GM12892 (cell line): ENCODE measurements at places on chromosomes 7 and 10.
A peak's percentile ranks its signal among the peaks of the same experiment; 100 is the strongest.

- DNase-seq, result no peak
Measured at GRCh38 chr7:21656081-21656480, 113.2 kb downstream of the DNAH11 start.

- no peak for DNase-seq
Measured at GRCh38 chr7:82323806-82324205, 119.8 kb downstream of the CACNA2D1 start.

DNA sequence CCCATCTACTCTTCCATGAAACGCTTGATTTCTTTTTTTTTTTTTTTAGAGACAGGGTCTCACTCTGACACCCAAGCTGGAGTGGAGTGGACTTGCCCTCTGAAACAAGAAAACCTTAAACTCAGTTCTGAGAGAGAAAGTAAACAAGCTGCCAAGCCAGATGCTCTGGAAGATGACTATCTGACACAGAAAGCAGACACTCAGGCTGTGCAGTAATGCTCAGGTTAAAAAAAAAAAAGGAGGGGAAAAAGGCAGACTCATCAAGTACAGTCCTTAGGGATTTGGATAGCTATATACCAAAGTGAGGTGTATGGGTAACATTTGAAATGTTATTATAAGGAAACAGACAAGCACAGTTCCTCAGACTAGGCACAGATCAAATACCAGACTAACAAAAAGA, 80.5 kb downstream of the IDE start:
- no peak for DNase-seq

DNA sequence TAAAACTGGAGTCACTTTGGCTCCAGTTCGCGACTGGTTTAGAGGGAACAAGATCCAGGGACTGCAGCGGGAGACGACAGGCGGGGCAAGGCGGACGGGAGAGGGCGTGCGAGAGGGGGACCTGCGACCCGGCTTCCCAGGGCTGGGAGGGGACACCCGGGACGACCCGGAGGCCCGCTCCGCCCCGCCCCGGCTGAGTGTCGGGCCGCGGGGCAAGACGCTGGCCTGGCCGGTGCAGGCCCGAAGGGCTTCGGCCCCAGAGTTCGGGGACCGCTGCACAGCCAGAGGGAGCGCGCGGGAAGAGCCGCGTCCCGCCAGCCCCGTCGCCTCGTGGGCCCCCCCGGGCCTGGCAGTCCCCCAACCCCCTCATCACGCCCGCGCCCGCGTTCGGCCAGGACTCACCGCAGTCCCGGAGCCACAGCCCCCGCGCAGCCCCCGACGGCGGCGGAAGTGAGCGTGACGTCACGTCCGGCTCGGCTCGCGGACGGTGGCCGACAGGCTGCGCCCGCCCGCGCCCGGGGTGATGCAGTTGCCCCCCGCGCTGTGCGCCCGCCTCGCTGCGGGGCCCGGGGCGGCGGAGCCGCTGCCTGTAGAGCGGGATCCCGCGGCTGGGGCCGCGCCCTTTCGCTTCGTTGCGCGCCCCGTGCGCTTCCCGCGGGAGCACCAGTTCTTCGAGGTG, at the start of the genes TUBGCP2 and ZNF511:
TSS of gene TUBGCP2 (minus strand) at position 452 of the 679 bp plus-strand sequence. CDS start 5,931 bp downstream, outside the sequence.
TSS of gene ZNF511 (plus strand) at position 494 of the 679 bp plus-strand sequence. CDS start at position 524, 30 bp downstream.
- peak; percentile 85 for DNase-seq

GRCh38 chr10:110903280-110904278, 15.4 kb downstream of the BBIP1 start:
- DNase-seq, result no peak

DNA sequence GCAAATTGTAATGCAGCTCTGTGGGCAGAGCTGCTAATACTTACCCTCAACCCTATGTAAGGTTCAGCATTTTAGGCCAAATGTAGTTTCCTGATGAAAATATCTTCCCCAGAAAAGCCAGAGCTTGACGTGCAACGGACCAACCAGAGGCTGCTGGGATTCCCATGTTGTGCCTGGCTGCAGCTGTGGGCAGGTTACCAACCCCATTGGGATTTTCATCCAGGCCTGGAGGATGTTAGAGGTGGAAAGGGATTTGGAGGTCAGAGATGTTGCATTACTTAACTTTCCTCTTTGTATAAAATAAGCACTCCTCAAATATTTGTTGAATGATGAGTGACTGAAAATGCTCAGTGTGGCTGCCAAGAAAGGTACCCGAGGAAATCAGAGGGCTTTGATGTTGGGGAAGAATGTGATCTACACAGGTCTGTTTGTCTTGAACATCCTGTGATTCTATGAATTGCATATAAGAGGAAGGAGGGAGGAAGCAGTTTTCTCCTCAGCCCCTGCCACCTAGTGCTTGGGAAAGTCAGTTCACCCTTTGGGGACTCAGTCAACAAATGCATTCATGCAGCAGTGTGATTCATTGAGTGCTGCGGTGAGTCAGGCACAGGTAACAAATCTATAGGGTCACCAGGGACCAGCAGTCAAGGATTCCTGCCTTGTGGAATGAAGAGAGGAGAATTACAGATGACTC, 487.2 kb downstream of the RPS24 start:
- no peak for DNase-seq

- DNase-seq, result no peak
Measured at GRCh38 chr10:31728698-31729224, 199.9 kb downstream of the ARHGAP12 start.

- peak; percentile 44 for DNase-seq
Measured at GRCh38 chr10:117663750-117664149, 121.2 kb downstream of the EMX2 start.

DNA sequence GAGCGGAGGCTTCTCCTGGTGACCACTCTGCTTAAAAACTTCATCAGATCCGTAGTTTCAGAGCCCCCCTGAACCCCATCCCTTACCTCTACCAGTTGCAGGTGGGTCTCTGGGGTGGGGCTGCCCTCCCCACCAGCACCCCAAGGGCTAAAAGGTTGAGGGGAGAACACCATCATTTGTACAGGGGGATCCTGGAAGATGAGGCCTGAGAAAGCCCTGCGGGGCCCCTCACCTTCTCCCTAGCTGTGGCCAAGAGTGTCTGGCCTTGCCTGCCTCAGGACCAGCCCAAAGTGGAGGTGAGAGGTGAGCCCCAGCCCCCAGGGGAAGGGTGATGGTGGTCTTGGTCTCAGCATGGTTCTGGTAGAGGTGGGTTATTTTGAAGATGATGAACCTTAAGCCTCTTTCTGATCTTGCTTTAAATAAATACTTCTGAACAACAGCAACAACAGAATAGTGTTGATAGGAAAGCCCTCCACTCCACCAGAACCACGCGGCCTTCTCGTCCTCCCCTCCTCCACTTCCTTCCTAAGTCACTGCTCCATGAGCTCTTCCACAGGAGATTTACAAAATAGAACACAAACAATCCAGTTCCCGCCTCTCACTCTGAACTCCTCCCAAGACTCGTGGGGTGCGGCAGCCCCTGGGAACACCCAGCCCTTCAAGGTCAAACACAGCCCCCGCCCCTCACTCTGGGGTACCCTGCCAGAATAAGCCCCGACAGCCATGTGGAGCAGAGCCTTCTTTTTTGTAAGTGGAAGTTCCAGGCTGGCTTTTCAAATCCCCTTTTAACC, 169.1 kb downstream of the EGFR start:
- DNase-seq, result no peak

GRCh38 chr7:116242178-116242577, 31.8 kb downstream of the TES start:
- DNase-seq, result no peak

DNA sequence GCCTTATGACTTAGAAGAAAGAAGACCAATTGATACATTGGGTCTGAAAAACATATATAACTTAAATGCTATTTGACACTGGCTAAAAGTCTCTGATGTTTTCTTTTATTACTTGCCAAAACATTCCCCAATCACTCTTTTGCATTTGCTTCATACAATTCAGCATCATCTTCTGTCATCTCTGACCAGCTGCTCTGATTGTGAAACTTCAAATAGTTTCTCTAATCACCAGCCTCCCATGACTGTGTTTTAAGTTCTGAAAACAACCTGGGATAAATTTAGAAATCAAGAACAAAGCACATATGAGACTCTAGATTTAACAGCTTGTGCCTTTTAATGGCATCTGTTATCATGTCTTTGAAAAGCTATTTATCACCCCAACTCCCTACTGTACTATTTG, 208.4 kb upstream of the KCND2 start:
- no peak for DNase-seq

- DNase-seq, result no peak
Measured at GRCh38 chr7:9091282-9091681, 657.9 kb downstream of the NXPH1 start.

DNA sequence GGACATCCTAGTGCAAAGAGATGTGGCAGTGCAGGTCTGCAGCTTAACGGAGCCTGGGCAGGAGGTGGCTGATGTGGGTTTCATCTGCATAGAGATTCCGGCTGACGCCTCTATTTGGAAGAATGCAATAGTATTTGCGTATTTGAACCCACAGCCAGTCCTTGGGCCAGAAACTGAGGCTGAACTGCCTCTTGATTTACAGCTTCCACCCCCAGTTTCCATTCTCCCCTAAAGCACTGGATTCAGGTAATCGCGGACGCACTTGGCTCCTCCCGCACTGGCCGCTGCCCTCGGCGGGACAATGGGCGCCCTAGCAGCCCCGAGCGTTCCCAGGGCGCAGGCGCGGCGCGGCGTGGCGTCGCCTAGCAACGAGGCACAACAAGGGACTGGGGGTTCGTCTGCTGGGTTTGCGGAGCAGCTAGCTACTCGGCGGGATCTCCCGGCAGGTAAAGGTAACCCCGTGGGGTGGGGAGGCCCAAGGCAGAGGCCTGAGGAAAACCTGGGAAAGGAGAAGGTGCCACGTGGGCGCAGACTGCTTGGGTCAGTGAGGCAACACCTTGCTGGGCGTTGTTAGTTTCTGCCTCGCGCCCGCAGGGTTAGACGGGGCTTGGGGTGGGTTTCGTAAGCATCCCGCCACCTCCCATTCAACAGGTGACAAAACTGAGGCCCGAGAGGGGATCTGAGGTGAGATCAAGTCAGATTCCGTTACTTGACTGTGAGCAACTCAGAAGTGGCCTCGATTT, at the start of gene ARMC3:
TSS of gene ARMC3 (plus strand) at position 393 of the 743 bp plus-strand sequence. CDS start 3,944 bp downstream, outside the sequence.
- peak; percentile 40 for DNase-seq

DNA sequence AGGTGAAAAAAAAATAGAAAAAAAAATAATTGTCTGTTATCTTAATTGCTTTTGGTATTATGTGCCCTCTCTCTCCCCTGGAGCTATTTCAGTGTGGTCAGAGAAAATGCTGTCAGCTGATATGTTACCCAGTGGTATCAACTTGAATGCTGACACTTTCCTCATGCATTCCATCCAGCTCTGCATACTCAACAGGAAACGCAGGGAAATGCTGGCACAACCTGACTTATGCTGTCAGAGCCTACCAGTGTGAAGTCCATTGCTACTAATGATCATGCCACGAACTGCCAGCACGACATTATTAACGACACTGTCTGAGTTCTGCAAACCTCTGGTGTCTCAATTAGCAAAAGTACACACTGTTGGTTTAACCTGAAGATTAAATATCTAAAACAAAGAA, 182.8 kb downstream of the ZWINT start:
- no peak for DNase-seq

DNA sequence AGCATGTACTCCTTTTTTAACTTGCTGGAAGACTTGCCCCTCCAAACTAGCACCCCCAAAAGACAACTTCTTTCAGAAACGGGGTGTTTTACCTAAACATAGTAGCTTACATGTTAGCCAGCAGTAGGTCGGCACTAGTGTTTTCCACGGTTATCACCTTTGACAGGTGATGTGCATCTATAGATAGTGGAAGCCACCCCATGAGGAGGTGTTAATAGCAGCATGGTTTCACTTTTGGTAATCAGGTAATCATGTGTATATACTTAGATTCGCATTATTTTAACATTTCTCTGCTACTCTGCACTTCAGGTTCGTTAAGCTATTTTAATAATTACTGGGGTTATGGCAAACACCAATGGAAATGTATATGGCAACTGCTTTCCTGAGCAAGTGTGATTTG, 17.6 kb downstream of the SRI start:
- no peak for DNase-seq

DNA sequence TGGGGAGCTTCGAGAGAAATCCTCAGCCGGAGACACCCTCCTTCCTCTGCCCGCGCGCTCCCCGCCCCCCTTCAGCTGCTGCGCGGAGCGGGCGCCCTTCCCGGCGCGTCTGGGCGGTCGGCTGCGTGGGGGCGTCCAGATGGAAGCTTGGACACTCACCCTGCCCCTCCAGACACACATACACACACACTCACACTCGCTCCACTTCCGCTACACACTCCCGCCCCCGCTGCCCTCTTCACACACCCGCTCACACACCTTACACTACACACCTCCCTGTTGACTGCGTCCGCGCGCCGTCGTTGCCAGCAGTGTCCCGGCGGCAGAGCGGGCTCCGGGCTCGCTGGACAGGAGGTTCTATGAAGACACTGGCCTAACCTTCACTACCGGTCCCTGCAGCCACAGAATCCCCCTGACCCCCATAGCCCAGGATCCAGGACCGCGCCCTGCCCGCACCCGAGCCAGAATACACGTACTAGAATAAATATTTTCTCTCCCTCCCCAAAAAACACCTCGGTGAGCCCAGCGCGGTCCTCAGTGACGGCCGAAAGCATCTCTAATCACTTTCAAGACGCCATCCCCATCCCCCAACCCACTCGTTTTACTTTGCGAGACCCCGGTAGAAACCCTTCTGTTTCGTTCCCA, 1.1 kb upstream of the EGR2 start:
- peak; percentile 52 for DNase-seq

GRCh38 chr10:71893920-71894319, 42.9 kb upstream of the PSAP start:
- no peak for DNase-seq

DNA sequence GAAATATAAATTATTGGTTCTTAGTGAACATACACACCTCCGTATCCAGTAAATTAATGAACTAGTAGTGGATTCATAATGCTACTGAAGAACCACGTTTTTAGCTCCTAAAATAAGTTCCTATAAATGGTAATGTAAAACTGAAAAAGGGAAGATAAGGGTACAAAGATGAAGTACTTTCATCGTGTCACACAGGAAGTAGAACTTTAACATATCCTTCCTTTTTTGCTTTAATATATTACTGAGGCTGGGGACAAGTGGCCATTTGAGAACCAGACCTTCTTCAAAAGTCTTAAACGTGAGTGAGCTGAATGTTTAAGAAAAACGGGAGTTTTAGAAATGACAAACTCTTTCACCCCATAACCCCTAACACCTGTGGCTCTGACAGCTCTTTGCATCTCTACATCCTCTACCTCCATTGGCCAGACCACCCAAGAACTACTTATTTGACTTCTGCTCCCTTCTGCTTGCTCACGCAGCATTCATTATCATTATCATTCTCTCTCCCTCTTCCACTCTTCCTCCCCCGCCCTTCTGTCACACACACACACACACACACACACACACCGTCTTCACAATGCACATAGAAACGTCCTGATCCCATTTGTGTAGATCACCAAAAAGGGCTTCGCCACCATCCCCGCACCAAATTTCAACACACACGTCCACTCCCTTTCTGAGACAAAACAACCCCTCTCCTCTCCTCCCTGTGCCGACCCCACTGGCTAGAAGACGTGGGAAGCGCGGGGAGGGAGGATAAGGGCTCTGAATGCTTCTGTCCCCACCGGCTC, 677 bp downstream of the SKAP2 start:
- no peak for DNase-seq

GRCh38 chr7:84735677-84736076, 451.2 kb downstream of the SEMA3D start:
- no peak for DNase-seq

DNA sequence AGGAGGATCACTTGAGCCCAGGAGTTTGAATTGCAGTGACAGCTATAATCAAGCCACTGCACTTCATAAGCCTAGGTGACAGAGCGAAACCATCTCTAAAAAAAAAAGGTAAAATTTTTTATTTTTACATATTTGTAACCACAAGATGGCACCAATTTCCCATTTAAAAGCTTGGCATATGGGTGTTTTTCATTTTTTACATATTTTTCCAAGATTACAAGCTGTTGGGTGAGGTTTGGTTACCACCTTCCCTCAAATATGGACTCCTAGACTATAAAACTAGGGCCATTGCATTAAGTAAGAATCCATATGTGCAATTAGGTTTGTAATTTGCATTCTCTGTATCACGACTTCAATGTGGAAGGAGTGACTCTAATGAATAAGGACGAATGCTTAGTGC, 129.3 kb upstream of the ACBD5 start:
- no peak for DNase-seq
